ENCODE measurements at places on chromosomes 7 and 10. TPM values are rescaled to one million over a fixed set of nuclear protein-coding genes. Genes with fewer than 3 reads are reported as not detected.

DNA sequence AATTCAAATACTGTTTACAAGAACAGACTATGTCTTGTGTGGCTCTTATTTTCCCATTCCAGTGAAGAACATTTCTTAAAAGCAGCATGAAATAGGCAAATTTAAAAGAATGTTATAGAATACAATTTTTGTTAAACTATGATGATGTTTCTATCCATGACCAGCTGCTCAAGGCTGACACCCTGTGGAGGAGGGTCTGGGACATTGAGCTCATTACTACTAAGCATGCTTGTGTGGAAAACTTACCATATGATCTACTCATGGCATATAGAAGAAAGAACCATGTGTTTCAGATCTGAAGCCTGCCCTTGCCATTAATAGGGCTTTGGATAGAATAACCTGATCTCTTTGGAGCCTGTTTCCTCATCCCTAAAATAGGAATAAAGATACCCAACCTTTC is 125.0 kb downstream of the FOXP2 start:
- no peaks in the 10 kb centered on the region for H3K4me1 ChIP-seq
- DNase-seq = no peak
- no peak overlapping the region for H3K27ac ChIP-seq

Gene GIMAP5
- 14.4 TPM for total RNA-seq

Gene LDB3
- 174 TPM for total RNA-seq

DNA sequence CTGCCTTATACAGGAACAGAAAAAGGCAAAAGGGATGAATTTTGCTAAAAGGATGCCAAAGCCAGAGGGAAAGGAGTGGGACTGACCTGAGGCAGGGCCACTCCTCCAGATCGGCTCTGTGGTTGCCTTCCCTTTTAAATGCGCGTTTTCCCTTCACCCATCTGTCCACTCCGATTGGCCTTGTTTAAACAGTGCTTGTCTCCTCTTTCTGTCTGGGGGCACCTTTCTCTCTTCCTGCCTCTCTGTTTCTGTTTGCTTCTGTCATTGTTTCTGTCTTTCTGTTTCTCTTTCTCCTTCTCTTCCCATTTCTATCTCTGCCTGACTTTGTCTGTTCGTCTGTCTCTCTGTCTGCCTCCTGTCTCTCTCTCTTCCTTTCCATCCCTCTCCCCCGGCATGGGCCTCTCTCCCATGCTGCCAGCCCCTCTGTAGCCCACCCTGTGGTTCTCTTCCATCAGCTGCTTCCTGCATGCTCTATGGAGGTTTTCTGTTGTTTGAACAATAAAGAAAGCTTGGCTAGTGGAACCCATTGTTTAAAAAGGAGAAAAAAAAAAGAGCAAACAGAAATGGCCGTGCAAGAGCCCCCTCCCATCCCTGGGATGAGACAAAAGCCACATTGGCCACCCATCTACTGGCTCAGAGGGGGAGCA is 29.5 kb upstream of the HSPB1 start:
- peaks cover 25% of the 10 kb centered on the region for H3K27me3 ChIP-seq
- no peaks in the 10 kb centered on the region for H3K4me1 ChIP-seq
- H3K36me3 ChIP-seq = no peaks in the 10 kb centered on the region
- no peak overlapping the region for H3K27ac ChIP-seq

Gene TAS2R4
- total RNA-seq = not detected

Gene SPACDR
- total RNA-seq = not detected

Gene NME8
- total RNA-seq = not detected

- H3K4me3 ChIP-seq = no peak overlapping the region
- no peak overlapping the region for H3K27ac ChIP-seq
- no peak for DNase-seq
Observed at GRCh38 chr10:24887855-24888231, 64.6 kb downstream of the PRTFDC1 start.

Gene ADRB1
- total RNA-seq = 0.66 TPM

Gene OR13A1
- total RNA-seq = not detected

Gene MEOX2
- total RNA-seq = 16.2 TPM

Gene TRPV5
- total RNA-seq = not detected

Measured in gastrocnemius medialis (tissue), 4 donors.